Kidney (tissue), 22 donors: ENCODE measurements at places on chromosomes 5 and 9. TPM values are rescaled to one million over a fixed set of nuclear protein-coding genes. Genes with fewer than 3 reads are reported as not detected.

Gene GALT
- total RNA-seq, result 49.2 TPM

GRCh38 chr5:174581479-174581878 is 142.9 kb upstream of the MSX2 start:
- H3K27ac ChIP-seq, result no peak overlapping the region
- no peak overlapping the region for H3K4me3 ChIP-seq
- H3K36me3 ChIP-seq, result no peaks in the 10 kb centered on the region
- no peak for DNase-seq
- H3K4me1 ChIP-seq, result no peaks in the 10 kb centered on the region

DNA sequence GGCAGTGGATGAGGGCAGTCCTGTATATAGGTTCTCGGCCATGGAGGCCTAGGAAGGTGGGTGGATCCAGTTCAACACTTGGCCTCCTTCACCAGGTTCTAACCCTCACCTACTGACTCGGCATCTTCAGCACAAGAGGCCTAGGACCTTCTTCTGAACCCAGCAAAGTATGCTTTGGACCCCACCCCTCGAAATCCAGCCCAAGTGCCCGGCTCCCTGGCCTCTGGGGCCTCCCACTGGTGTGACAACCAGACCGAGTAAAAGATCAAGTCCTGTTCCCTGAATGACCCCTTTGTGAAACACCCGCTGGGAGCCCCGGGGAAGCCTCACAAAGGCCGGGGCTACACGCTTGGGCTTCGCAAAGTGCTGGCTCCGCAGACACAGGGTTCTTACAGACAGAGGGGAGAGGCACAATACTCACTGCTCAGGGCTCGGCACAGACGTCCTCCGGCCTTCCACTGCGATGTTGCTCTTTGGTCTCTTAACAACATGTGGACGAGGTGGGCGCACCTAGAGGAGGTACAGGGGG is 47.0 kb downstream of the CRB2 start:
- H3K27ac ChIP-seq, result no peak overlapping the region
- H3K36me3 ChIP-seq, result no peaks in the 10 kb centered on the region
- H3K4me1 ChIP-seq, result no peaks in the 10 kb centered on the region
- DNase-seq, result no peak
- H3K4me3 ChIP-seq, result no peak overlapping the region

- no peaks in the 10 kb centered on the region for H3K36me3 ChIP-seq
- DNase-seq, result no peak
- H3K4me3 ChIP-seq, result no peak overlapping the region
- no peak overlapping the region for H3K27ac ChIP-seq
- no peaks in the 10 kb centered on the region for H3K27me3 ChIP-seq
These were observed 187.7 kb upstream of the RGMB start for GRCh38 chr5:98585661-98586310.
